Natural killer cell (primary cell): ENCODE measurements at places on chromosomes 2 and 18. TPM values are rescaled to one million over a fixed set of nuclear protein-coding genes. Genes with fewer than 3 reads are reported as not detected.

CHRND gene
- not detected for total RNA-seq

PROKR1 gene
- not detected for total RNA-seq

GRCh38 chr2:126717928-126718327, 62.0 kb downstream of the GYPC start:
- DNase-seq: no peak
- no peaks in the 10 kb centered on the region for H3K27me3 ChIP-seq
- H3K4me1 ChIP-seq: no peaks in the 10 kb centered on the region
- no peaks in the 10 kb centered on the region for H3K36me3 ChIP-seq
- H3K27ac ChIP-seq: no peak overlapping the region
- no peak overlapping the region for H3K4me3 ChIP-seq

GRCh38 chr18:70234667-70235459, 29.4 kb upstream of the RTTN start:
- no peaks in the 10 kb centered on the region for H3K27me3 ChIP-seq
- no peak overlapping the region for H3K4me3 ChIP-seq
- H3K27ac ChIP-seq: no peak overlapping the region
- no peaks in the 10 kb centered on the region for H3K4me1 ChIP-seq
- H3K36me3 ChIP-seq: no peaks in the 10 kb centered on the region
